ENCODE measurements at places on chromosomes 5 and 9. TPM values are rescaled to one million over a fixed set of nuclear protein-coding genes. Genes with fewer than 3 reads are reported as not detected.

Gene AK8
- 1.4 TPM for polyA plus RNA-seq

Gene KIAA0825
- polyA plus RNA-seq = 0.34 TPM

Gene IFNA2
- not detected for polyA plus RNA-seq

Gene PTGDS
- polyA plus RNA-seq = 672 TPM

Gene FST
- 3.1 TPM for polyA plus RNA-seq

Gene TXNDC8
- polyA plus RNA-seq = not detected

All from adrenal gland (tissue), 19 donors.